ENCODE measurements at places on chromosomes 5 and 9.

DNA sequence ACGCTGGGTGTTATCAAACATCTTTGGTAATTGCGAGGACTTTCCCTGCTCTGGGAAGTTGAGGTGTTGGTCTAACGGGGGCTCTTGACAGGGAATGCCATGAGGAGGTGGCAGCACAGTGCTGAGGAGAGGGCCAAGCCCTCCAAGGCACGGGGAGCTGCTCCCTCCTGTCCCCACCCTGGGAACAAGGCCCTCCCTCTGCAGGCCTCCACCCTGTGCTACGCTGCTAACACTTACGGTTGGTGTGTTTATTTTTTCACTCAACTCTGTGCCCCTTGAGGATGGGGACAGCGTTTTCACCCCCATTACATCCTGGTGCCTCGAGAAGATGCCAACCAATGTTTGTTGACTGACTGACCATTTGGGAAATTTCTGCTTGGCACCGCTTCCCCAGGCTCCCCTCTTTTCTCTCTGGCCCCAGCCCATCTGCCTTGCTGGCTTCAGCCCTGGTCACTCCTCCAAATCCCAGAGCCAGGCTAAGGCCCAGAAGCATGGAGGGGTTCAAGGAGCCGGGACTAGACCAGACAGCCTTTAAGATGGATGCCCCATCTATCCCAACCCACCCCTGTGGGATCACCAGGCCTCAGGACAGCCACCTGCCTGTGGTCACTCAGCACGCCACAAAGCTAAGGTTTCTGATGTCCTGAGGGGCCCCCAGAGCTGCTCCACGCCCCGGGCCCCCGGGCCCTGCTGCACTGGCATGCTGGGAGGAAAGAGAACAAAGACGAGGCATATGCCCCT is 125.7 kb downstream of the BARX1 start:
- DNase-seq: no peak

DNA sequence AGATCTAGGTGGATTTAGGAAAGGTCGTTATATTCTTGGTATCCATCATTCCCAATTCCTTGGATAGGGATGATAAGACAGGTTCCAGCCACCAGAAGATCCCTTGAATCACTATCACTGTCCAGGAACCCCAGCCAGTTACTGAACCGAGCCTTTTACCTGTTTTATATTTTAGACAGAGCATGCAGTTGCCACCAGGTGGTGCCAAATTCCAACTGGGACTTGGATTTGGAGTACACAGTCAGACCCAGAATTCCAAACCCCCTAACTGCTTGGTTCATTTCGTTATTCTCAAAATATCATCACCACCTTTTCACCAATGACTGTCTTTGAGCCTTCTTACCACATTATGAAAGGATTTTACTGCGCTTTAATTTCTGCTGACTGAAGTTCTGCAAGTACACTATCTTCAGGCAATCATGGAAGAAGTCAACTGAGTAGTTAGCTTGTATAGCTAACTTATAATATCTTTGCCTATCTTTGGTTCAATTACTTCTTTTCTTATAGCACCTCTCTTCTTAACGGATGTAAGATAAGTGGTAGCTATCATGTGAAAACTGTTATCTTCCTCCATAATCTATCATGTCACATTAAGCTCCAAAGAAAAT is 191.8 kb downstream of the PRR16 start:
- DNase-seq: peak; percentile 43

DNA sequence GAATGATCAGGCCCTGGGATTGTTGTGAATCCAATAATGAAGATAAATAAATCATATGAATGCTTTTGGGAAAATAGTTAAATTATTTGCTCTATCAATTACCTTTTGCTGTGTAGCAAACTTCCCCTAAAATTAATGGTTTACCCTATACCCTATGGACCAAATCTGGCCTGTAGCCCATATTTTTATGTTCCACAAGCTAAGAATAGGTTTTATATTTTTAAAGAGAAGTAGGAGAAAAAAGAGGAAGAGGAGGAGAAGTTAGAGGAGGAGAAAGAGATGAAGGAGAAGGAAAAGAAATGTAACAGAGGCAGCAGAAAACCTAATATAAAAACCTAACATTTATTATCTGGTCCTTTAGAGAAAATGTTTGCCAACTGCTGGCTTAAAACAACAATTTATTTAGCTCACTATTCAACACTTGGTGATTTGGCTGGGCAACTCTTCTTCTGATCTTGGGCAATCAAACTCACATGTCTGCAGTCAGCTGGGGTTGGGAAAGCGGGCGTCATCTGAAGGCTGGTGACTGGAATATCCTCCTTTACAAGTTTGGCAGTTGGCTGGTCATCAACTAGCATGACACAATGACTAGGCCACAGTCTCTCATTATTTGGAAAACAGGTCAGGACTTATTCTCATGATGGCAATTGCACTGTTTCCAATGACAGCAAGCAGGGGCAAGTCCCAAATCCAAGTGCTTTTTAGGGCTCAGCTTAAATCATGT is 522.9 kb downstream of the RASEF start:
- no peak for DNase-seq

GRCh38 chr5:100668511-100668910 is 133.3 kb downstream of the FAM174A start:
- peak; percentile 19 for DNase-seq

GRCh38 chr9:126216826-126217225 is 109.8 kb upstream of the MVB12B start:
- no peak for DNase-seq

GRCh38 chr5:140423609-140424008 is 22.0 kb downstream of the ANKHD1 start:
- no peak for DNase-seq

GRCh38 chr5:35129921-35130485 is 82.3 kb upstream of the AGXT2 start:
- peak; percentile 77 for DNase-seq

GRCh38 chr5:143051244-143052058 is 281.3 kb downstream of the ARHGAP26 start:
- DNase-seq: peak; percentile 92

GRCh38 chr9:81519816-81520495 is 169.4 kb downstream of the TLE1 start:
- no peak for DNase-seq

GRCh38 chr9:114503009-114503408 is 2.3 kb downstream of the WHRN start:
- DNase-seq: no peak

GRCh38 chr5:119284031-119284430 is 71.8 kb upstream of the TNFAIP8 start:
- no peak for DNase-seq

GRCh38 chr9:118336943-118337330 is 632.7 kb downstream of the TLR4 start:
- no peak for DNase-seq

DNA sequence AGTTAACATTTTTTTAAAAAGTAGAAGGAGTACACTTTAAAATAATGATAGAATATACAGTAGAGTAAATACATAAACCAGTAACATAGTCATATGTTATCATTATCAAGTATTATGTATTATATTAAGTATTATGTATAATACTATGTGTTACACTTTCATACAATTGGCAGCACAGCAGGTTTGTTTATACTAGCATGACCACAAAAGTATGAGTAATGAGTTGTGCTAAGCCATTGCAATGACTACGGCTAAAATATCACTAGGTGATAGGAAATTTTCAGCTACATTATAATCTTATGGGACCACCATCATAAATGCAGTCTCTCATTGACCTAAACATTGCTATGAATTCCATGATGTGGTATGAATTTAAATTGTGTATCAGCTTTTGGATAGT is 506.0 kb downstream of the HTR1A start:
- DNase-seq: peak; percentile 2

- no peak for DNase-seq
These were observed 170.2 kb upstream of the NR3C1 start for GRCh38 chr5:143573568-143574170.

GRCh38 chr5:172445866-172446265 is 8.5 kb downstream of the SH3PXD2B start:
- no peak for DNase-seq

DNA sequence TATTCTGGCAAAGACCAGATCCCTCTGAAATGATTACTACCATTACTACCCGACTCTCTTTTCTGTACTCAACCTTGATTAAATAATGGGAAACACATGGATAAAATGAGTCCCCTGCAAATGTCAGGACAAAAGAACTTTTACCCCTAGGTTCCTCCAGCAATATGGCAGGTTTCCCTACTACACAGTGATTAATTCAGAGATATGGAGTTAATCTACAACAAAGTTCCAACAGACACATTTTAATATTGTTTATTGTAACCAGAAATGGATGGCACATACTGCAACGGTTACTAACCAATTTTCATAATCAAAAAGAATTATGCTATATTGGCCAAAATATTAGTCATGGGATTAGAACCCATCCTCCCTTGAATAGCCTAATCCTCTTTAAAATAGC is 294.8 kb downstream of the ATPSCKMT start:
- DNase-seq: no peak

GRCh38 chr9:75418518-75418917 is 330.2 kb downstream of the OSTF1 start:
- DNase-seq: no peak

- no peak for DNase-seq
These were observed 124.2 kb downstream of the TMEM161B start for GRCh38 chr5:88144219-88145001.

GRCh38 chr9:79764374-79764773 is 192.6 kb downstream of the TLE4 start:
- peak; percentile 88 for DNase-seq

DNA sequence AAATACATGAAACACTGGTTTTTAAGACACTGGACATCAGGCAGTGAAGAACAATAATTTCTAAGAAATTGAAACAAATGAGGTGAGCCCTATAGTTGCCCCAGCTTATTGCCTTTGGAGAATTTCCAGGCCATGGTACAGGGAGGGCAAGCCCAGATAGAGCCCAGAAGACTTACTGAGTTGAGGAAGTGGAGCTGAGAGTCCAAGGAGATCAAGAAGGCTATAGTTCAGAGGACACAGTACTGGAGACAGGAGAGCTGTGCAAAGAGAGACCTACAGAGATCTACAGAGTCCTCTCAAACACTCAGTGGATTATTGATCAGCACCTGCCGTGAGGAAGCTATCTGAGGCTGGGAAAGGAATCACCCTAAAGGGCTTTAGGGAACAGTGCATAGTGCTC is 112.6 kb downstream of the GALNT10 start:
- DNase-seq: no peak

DNA sequence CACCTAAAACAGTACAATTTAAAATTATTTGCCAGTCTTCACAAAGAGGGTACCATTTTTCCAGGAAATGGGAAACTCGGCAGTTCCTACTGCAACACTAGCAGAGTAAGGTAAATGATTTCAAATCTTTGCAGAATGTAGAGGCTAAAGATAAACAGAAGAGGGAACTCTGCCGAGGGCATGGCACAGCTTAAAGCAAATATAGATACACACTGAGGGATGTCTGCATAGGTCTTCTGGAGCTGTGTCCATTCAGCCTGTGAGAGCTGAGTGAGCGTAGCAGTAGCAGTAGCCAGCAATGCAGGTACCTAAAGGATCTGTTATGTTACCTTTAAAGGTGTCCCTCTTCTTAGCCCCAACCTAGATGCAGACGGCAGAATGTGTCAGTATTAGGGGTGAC is 17.5 kb downstream of the CDKL3 start:
- DNase-seq: no peak

DNA sequence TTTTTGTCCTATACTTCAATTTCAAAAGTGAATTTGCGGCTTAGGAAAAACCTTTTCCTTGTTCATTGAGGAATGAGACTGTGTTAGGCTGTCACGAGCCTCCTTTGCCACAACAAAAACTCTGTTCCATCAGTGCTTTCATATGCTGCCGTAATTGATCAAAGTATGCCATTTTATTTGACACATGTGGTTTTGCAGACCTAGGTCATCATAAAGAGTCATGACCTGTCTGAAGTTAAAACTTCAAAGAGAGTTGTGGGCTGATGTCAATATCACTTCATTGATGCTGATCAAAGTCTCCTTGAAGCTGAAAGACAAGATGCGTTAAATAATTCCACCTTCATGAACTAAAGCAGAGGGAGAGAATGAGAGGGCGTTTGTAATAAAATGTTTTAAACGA is 55.5 kb downstream of the SYK start:
- DNase-seq: no peak

GRCh38 chr5:136014049-136015002 is 14.5 kb upstream of the TGFBI start:
- peak; percentile 88 for DNase-seq

GRCh38 chr5:67263656-67264408 is 67.2 kb upstream of the CD180 start:
- no peak for DNase-seq

DNA sequence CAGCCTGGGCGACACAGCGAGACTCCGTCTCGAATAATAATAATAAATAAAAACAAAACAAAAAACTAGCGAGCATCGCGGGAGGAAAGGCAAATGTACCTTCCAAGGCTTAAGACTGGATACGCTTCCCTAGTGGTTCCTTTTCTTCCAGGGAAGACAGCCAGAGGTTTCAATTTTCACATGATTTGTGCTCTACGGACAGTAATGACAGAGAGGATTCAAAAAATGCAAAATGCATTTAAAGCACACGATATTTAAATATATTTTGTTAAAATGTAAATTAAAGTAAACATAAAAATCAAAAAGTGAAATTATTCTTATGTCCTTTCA is 4.3 kb upstream of the TRIM41 start:
- DNase-seq: no peak

DNA sequence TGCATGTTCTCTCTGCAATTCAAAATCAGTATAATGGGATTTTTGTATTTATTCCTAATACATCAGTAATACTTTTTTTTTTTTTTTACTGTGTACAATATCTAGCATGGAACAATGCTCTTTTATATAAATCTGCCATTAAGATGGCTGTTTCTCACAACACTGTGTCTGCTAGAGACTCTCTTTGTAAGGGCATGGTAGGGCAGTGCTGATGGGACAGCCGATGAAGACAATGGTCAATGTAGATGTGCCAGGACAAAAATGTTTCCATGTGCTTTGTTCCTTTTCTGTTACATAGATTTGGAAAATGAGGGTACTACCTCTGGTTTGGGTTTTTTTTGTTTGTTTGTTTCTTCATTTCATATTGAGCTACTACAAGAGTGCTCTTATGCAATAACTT is 95.3 kb upstream of the ITGA2 start:
- DNase-seq: no peak

GRCh38 chr9:87871425-87872078 is 11.1 kb upstream of the SPATA31E1 start:
- DNase-seq: no peak

GRCh38 chr5:81855591-81855990 is 104.7 kb upstream of the SSBP2 start:
- DNase-seq: no peak

DNA sequence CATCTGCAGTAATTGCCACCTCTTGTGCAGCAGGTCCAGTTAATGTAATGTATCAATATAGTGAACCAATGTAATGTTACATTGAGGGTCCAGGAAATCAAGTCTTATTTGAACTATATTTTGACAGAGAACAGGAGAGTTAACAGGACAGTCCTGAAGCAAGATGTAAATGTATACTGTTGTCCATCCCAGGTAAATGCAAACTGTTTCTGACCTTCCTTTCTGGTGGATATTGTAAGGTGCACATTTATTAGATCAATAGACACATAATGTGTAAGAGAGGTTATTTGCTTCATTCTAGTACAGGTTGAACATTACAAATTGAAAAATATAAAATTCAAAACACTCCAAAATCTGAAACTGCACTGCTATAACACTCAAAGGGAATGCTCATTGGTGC is 23.4 kb upstream of the FBXW11 start:
- no peak for DNase-seq

GRCh38 chr9:69829484-69829883 is 8.9 kb downstream of the CFAP95 start:
- no peak for DNase-seq
